ENCODE measurements at places on chromosomes 7 and 10.

GRCh38 chr10:81472927-81473470 lies 402.0 kb upstream of the NRG3 start:
- no peak for DNase-seq

GRCh38 chr10:10977226-10977956 lies 40.3 kb upstream of the CELF2 start:
- DNase-seq: no peak

DNA sequence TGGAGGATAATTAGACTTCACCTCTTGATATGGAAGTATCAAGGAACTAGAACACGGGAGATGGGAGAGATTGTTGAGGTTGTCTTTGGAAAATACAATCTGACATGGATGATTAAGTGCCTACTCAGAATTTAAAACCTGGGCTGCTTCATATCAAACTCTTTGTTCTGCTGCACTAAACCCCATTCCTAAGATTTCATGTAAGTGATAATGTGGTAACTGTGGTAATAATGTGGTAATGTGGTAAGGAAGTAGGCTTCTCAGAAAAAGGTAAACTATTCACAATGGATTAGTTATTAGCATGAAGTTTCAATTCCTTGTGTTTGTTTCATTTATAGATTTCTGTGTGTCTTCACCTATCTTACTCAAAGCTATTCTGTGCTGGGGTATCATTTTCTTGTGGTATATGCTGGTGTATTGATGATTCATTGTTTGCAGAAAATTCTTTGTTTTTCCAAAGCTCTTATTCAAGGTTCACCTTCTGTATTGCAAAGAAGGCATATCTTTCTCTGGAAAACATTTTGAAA lies 129.9 kb upstream of the TAC1 start:
- no peak for DNase-seq

GRCh38 chr10:74206746-74207145 lies 55.7 kb downstream of the ADK start:
- DNase-seq: peak; percentile 53

DNA sequence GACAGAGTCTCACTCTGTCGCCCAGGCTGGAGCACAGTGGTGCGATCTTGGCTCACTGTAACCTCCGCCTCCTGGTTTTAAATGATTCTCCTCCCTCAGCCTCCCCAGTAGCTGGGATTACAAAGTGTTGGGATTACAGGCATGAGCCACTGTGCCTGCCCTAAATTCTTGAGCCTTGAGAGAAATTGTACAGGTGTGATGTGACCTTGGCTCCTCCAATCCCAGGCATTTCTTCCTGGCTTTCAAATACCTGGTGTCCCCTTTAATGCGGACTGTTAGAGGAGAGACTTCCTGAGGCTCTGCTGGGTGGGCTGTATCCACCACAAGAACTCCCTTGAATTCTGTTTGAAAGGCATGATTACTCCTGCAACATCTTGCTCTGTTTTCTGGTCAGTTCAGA lies 15.0 kb downstream of the MORN4 start:
- no peak for DNase-seq

GRCh38 chr7:114916261-114916892 lies 5.5 kb upstream of the MDFIC start:
- no peak for DNase-seq

DNA sequence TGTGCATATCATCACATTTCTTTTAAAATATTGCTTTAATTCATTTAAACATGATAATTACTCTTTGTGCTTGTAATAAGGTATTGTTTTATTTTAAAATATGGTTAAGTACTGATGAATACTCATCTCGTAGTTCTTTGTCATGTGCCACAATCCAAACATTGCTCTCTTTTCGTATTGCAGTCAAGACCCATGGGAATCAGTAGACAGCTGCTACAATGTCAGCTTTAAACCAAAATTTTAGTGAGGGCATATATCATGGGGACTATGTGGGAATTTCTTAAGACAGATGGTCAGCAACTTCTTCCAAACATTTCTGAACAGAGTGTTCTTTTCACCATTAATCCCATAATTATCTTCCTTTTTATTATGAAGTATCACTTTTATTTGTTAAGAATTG lies 77.2 kb upstream of the FZD1 start:
- no peak for DNase-seq

DNA sequence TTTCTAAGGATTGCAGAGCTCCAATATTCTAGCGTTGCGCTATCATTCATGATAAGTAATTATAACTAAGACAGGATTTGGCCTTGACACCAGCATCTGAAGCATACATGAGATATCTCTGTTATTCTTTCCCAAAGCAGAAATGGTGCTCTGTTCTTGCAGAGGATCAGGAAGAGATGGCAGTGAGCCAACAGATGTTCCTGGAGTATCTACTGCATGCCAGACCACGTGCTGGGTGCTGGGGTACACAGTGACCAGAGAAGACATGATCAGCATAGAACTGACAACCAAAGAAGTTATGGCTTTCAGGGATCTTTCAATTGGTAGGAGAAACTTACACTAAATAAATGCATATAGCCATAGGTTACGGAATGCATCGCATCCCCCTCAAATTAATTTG lies 63.7 kb upstream of the PLXNA4 start:
- DNase-seq: no peak

- no peak for DNase-seq
Measured at GRCh38 chr7:137975221-137975620, 26.7 kb downstream of the CREB3L2 start.

- DNase-seq: no peak
Measured at GRCh38 chr7:29798422-29798821, 7.9 kb upstream of the WIPF3 start.

GRCh38 chr7:94997547-94997946 lies 90.2 kb downstream of the PPP1R9A start:
- DNase-seq: no peak

DNA sequence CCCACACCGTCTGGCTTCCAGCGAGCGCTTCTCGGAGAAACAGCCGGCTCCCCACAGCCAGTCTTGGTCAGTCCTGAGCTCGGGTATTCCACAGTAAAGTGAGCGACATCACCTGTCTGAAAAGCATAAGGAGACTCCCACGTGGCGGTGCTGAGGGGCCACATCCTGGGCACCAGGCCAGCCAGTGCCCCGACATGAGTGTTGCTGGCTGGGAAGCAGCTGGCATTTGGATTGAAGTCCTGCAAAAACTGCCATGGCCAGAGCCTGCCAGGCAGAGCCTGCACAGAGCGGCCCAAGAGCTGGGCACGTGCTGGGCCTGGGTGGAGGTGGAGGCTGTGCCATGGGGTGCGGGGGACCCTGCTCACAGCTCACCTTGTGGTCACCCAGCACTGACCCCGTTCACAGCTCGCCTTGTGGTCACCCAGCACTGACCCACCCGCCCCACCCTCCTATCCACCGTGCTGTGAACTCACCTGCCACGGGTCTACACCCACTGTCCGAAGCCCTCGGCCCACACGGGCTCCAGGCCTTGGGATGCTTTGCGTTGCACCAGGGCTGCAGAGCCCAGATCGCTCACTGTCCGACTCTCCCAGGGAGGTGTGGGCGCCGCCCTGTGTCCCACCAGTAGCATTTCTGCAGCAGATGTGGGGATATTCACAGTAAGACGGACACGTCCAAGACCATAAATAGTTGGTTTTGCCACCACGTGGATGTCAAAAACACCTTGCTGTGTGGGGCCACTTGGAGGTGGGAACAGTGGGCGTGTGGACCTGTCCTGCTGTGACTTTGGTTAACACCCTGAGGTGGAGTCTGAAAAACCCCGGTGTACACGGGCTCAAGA lies 48.8 kb downstream of the PITRM1 start:
- DNase-seq: no peak

- no peak for DNase-seq
Measured at GRCh38 chr7:12567015-12567414, 3.5 kb upstream of the SCIN start.

DNA sequence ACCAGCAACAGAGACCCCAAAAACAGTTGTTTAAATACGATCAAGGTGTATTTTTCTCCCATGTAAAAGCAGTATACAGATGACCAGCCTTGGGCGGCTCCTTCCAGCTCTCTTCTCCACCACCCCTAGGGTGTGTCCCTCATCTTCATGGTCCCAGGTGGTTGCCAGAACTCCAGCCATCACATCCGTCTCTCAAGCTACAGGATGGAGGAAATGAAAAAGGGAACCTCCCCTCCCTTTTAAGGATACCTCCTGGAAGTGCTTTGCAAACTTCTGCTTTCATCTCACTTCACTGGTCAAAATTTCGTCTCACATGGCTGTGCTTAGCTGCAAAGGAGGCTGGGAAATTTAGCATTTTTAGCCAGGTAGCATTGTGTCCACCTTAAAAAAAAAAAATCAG lies 59.3 kb downstream of the C10orf105 start:
- DNase-seq: no peak

GRCh38 chr7:79118143-79118542 lies 335.3 kb downstream of the MAGI2 start:
- DNase-seq: no peak

DNA sequence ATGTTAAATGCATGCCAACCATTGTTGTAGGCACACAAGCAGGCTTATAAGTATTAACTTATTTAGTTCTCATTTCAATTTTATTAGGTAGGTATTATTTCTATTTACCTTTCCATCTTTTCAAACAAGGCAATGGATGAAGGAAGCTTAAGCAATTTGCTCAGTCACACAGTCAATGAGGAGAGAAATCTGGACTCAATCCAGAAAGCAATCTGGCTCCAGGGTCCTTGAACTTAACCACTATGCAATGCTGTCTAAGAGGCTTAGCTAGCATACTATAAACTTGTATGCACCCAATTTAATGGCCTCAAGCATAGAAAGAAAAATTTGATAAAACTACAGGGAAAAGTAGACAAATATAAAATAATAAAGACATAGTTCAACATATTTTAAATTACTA lies 88.6 kb downstream of the VWDE start:
- DNase-seq: no peak

- DNase-seq: no peak
Measured at GRCh38 chr10:84156768-84157167, 16.8 kb upstream of the GPR15LG start.

GRCh38 chr10:124741281-124741921 lies 2.8 kb downstream of the FAM53B start:
- DNase-seq: no peak

DNA sequence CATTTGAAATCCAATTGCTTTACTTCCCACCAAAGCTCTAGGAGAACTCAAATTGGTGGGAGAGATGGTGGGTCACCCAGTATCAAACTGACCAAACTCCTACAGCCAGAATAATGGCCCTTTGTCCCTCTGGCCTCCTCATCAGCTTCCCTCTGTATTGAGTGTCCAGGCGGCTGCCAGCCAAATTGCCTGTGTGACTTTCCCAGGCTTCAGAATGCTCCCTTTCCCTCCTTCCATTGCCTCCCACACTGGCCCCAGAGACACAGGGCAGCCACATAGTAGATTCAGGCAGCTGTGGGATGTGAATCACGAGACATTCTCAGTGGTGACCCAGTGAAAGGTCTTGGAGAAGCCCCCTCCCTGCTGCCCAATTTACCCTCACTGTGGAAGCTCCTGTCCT lies 12.7 kb upstream of the VDAC2 start:
- no peak for DNase-seq

DNA sequence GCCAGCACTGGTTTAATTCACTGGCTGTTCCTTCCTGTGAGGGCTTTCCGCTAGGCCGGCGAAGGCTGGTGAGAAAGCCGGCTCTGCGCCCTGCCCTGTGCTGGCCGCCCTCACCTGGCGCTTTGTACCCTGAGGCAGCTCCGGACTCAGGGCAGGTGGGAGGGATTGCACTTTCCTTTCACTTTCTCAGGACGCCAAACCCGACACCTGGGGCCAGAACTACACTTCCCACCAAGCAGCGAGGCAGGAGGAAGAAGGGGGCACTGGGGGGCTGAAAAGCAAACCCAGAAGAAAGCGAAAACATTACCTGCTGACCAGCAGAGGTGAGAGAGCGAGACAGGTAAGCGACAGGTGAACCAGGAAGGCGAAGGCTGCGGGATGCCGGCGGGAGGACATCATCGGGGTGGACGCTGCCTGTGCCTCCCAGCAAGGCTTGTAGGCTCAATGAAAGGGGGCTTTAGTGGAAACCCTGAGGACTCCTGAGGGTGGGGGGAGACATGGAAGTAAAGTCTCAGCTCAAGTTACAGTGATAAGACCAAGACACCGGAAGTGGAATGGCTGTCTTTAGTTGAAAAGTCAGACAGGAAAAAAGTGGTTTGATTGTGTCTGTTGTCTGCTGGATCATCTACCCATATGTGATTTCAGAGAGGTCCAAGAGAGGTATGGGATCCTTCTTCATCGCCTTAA lies at the start of gene RAB19:
RAB19 (plus strand) TSS at position 181 of the 687 bp plus-strand sequence. CDS start 3,589 bp downstream, outside the sequence.
- DNase-seq: no peak

DNA sequence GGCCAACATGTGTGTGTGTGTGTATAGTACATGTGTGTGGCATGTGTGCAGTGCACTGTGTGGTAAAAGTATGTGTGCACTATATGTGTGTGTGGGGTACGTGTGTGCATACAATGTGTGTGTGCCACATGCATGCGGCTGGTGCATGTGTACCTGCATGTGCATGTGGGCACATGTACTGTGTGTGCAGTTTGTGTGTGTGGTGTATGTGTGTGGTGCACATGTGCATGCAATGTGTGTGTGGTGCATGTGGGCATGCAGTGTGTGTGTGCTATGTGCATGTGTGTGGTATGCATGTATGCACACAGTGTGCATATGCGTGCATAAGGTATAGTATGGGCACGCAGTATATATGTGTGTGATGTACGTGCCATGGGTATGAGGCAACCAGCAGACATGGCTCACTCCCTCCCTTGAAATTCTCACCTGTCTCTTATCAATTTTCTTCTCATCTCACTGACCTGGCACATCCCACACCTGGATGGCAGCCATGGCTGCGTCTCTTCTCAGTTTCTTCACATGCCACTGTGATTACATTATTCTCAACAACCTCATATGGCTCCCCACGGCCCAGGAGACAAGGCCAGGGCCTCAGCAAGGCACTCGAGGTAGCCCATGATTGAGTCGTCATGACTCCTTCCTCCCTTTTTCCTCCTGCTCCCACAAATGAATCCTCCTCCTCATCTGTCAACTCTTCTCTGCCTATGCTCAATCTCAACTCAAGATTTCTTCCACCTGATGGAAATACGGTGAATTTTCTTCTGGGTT lies 57.0 kb downstream of the NUDCD3 start:
- DNase-seq: no peak

DNA sequence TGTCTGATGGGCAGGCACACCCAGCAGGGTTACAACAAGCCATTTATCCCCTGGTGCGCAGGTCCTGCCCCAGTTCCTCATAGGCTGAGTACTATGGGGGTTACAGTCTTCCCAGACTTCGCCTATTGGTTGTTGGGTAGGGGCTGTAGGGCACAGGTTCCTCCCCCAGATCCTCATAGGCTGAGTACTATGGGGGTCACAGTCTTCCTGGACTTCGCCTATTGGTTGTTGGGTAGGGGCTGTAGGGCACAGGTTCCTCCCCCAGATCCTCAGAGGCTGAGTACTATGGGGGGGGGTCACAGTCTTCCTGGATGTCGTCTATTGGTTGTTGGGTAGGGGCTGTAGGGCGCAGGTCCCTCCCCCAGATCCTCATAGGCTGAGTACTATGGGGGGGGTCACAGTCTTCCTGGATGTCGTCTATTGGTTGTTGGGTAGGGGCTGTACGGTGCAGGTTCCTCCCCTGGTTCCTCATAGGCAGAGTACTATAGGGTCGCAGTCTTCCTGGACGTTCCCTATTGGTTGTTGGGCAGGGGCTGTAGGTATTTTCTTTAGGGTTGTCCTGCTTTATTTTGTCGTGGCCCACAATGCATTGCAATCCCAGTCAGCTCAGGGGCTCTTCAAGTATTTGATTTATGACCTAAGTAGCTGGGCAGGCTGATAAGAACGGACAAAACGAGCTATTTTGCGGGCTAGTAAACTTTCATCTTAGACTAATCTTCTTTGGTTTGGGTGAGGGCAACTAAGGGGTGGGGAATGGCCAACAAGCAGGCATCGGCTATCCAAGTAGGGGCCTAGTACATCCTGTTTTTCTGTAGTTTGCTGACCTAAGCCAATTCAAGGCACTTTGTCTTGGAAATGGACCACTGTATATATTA lies 3.4 kb downstream of the LRRC27 start:
- DNase-seq: no peak

GRCh38 chr7:16851829-16852228 lies 30.0 kb downstream of the AGR3 start:
- no peak for DNase-seq
